ENCODE measurements at places on chromosomes 16 and 17.
A peak's percentile ranks its signal among the peaks of the same experiment; 100 is the strongest.

GRCh38 chr16:71484006-71484893 is 4.9 kb downstream of the ZNF19 start:
- peak; percentile 27 for DNase-seq

GRCh38 chr16:12546918-12547607 is 256.6 kb downstream of the CPPED1 start:
- DNase-seq = no peak

- no peak for DNase-seq
Measured at GRCh38 chr17:54744750-54745149, 155.9 kb upstream of the TOM1L1 start.

DNA sequence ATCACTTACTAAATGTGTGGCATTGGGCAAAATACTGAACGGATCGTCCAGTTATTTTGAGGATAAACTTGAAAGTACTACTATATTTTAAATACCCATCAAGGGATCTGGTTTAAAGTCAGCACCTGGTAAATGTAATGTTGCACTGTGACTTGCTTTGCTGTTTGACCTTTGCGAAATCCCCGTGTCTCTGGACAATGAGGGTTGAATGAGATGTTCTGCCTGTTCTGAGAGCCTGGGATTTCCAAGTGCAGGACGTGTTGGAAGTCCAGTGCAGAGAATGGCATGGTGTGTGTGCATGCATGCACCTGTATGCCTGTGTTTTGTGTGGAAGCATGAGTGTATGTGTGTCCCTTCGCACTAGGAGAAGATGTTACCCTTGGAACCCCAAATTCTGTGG is 106.6 kb downstream of the N4BP1 start:
- no peak for DNase-seq

GRCh38 chr16:2511128-2511800 is 2.5 kb upstream of the ATP6V0C start:
- no peak for DNase-seq

DNA sequence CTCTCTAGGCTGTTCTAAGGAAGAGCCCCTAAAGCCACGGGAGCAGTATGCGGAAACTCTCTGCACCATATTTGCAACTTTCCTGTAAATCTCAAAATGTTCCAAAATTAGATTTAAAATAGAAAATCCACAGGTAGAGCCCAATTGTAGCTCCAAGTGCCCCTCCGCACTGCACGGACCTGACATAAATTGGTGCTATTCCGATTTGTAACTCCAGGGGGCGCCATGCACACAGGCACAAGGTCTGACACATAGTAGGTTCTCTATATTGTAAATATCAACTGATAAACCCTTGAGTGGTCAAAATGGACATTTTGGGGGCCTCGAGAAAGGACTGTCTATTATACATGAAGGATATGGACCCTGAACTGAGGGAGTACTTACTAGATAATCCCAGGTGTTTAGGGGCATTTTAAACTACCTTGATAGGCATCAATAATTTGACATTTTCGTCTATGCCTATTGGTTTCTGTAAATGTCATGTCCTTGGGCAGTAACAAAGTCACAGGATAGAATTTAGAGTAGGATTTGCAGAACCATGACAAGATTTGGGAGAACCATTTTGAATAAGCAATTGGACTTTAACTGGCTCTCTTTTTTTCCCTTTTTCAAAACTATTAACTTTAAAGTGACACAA is 36.6 kb upstream of the TMEM132E start:
- peak; percentile 11 for DNase-seq

DNA sequence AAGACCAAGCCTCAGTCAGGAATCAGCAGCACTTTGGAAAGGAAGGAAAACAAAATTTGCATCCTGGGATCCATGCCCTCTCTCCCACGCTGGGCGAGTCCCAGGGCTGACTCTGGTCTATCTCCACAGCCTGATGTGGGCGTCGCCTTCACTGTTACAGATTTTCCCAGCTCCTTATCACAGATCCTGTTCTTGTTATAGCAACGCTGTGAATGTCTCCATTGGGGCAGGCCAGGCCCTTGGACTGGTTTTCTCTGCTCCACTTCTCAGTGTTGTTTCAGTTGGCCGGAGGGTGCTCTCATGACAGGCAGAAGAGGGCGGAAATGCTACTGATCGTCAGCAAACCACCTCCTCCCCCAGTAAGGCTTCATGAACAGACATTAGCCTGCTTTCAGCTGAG is 127.9 kb upstream of the CDH11 start:
- no peak for DNase-seq

DNA sequence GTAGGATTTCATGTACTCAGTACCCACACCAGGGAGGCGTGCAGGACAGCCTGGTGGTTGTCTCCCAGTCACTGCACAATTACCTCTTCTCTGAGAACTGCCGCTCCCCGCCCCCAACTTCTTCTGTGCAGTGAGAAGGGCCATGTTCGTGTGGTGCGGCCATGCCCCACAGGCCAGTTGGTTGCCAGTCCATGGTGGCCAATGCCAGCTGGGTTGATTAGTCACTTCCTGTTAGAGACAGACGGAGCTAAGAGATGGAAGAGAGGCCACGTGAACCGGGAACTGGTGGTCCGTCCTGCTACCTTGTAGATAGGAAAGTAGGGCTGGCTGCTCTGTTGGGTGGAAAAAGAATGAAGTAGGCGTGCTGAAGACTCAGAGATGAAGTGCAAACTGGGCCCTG is 206.5 kb downstream of the ABCC12 start:
- DNase-seq = no peak

- DNase-seq = no peak
Measured at GRCh38 chr17:8793649-8794048, 5.5 kb downstream of the MFSD6L start.

DNA sequence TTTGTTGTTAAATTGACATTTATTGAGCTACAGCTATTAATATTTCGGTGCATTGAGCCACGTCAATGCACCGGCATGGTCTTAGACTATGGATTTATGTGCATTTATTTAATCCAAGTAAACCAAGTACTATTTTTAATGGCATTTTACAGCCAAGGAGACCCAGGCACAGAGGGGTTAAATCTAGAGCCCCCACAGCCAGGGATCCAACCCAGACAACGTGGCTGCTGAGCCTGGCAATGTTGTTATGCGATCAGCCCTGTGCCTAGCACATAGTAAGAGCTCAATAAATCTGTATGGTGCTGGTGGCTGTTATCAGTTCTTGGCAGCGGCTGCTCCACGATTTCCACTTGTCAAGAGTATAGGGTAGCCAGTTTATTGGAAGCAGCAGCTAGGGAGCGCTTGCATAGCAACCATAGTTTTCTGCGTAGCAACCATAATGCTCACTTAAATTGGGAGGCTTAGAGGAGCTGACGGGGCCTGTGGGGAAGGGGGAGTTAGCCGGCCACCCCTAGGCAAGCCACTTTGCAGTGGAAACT is 541 bp upstream of the RBBP6 start:
- no peak for DNase-seq

GRCh38 chr17:48617471-48618255 is 2.6 kb upstream of the HOXB8 start:
- DNase-seq = no peak

DNA sequence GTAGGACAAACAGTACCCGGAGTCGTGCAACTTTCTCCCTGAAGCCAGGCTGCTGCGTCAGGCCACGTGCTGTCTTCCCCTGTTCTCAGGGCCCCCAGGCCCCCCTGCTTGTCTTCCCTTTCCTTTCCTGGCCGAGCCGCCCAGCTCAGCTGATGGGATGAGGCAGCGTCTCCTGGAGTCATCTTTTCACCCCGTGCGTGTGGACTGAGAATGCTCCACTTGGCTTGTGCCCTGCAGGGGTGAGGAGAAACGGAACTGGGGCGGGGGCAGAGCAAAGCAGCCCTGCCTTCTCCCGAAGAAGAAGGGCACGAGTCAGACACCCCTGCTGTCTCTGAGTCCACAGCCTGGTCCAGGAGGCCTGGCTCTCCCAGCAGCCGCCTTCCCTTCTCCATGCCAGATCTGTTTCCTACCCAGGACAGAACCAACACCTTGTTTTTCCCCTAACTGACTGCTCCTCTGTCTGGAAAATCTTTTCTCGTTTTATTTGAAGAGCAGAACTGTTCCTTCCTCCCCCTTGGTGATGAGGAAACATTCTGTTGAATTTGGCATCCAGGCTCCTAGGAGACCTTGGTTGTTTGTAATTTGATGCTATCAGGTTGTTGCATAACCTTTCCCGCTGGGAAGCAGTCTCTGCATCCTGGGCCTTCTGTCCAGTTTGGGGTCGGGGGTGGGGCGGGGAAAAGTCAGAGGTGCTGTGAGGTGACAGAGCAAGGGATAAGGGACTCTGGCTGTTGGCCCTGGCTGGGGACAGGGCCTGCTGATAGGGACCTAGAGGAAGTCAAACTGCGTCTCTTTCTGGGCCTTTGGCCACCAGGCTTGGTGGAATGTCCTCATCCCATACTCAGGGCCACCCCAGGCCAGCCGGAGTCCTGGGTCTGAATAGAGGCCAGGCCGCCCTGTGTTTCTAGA is 78.8 kb downstream of the WIPI1 start:
- DNase-seq = no peak

DNA sequence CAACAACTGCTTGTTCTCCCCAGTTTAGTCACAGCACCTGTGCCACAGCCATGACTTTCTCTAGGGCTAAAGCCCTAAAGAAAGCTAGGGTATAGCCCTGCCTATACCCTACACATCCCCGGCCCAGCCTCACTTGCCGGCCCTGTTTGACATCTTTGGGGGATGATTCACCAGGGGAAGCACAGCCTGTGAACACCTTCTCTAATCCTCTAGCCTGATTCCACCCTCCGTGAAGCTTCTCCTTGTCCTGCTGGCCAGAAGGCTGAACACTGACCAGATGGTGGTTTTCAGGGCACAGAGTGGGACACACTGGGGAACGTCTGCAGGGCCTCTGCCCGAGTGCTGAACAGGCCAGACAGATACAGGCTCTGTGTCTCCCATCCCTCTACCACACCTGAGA is 6.0 kb downstream of the CLEC16A start:
- DNase-seq = no peak

- DNase-seq = no peak
Measured at GRCh38 chr17:44260296-44260695, 7.6 kb downstream of the SLC4A1 start.

GRCh38 chr16:53755026-53755910 is 51.3 kb downstream of the FTO start:
- DNase-seq = no peak

- no peak for DNase-seq
Measured at GRCh38 chr17:48128400-48128799, 20.8 kb downstream of the SNX11 start.
